ENCODE measurements at places on chromosomes 3 and 15.

DNA sequence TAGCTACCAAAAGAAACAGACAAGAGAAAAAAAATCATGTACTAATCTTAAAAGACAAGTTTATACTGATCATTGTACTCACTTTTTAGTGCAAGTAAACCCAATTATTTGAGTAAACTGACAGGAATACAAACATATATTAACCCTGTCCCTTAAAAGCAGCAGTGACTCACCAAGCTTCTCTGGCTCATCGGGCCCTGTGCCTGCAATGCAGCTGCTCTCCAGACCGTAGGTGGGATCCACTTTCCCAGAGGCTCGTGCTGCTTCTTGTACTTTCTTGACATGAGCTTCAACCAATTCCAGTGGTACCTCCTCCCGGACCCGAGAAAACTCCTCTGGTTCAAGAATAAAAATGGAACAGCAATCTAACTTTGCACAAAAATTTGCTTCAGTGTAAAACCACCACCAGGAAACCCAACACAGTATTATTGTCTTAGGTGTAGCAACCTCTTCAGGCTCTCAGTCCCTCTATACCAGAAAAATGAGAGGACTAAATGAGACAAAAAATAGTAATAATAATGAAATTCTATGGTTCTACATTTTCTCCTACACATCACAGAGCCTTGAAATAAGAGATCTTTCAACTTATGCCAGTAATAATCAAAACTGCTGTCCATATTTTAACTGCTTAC, 82.6 kb upstream of the CSPG5 start:
- no peak for DNase-seq

DNA sequence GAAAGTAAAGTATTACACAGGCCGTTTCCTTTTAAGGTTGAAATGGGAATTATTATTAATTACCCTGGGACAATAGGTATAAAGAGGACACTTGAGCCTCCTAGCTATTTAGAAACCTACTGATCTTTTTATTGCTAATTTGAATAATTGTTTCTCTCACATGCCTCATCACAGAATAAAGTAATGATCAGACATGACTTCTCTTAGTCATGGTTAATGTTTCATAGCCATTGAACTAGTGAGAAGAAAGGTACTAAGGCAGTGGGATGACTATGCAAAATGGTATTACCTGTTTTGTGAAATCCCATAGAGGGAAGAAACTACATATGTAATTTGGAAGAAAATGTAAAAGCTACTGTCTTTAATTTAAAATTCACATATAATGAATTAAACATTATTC, 85.6 kb downstream of the EPHA6 start:
- no peak for DNase-seq

DNA sequence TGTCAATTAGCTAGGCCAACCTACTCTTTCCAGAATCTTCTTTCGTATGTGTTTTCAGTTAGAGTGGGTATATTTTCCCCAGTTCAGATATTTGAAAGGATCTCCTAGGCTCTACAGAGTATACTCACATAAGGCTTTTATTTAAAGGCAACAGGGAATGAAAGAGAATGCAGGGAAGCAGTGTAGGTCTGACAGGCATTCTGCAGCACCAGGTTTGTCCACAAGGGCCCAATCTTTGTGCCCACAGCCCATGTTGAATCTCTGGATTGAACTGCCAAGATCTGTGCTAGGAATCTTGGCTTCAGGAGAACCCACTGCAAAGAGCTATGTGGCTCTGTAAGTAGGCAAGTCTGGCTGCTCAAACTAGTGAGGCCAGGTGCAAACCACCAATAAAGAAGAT, 24.2 kb upstream of the GALNT15 start:
- no peak for DNase-seq

DNA sequence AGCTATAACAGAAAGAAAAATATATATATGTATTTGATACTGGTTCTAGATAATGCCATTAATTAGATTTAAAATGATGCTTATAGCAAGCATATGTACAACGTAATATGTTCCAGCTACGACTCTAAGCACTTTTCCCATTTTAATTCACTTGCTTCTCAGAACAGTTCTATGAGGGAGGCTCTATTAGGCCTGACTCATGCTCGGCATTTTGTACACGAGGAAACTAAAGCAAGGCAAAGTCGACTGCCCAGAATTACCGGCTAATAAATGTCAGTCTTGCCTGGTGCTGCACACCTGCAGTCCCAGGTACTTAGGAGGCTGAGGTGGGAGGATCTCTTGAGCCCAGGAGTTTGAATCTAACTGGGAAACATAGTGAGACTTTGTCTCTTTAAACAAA, 106.0 kb downstream of the PTPRG start:
- DNase-seq, result no peak

DNA sequence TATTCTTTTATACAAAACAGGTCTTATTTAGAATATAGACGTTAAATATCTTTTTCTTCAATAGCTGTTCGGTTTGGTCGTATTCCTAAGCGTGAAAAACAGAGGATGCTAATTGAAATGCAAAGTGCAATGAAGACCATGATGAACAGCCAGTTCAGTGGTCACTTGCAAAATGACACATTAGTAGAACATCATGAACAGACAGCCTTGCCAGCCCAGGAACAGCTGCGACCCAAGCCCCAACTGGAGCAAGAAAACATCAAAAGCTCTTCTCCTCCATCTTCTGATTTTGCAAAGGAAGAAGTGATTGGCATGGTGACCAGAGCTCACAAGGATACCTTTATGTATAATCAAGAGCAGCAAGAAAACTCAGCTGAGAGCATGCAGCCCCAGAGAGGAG, 16.8 kb downstream of the NR1D2 start:
- DNase-seq, result no peak

- no peak for DNase-seq
These were observed 78.8 kb downstream of the THRB start for GRCh38 chr3:24415824-24416223.

Data from stimulated activated CD8-positive, alpha-beta memory T cell treated with anti-CD3 and anti-CD28 coated beads, Interleukin-4, amount 100 ng/mL, for 1 hour (primary cell).